ENCODE measurements at places on chromosomes 4 and X. TPM values are rescaled to one million over a fixed set of nuclear protein-coding genes. Genes with fewer than 3 reads are reported as not detected.

DNA sequence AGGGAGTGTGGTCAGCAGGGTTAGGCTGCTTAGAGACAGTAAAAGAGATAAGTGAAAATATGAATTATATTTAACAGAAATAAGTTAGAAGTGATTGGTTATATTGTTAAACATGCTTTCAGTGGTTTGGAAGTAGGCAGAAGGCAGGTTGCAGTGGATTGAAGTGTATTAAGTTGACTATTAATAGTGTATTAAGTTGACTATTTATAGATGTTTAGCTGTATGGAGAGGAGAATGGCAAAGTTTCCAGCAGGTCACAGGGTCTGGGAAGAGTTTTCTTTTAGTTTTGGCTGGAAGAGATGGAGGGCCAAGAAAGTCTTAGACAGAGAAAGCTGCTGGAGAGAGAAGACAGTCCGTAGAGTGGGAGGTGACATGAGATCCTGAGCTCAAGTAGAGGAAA is 7.9 kb downstream of the SMIM20 start:
- no peak for DNase-seq

- DNase-seq: no peak
These were observed at the start of gene MAGEB16 for GRCh38 chrX:35798042-35798441. Gene MAGEB16, plus strand, starts transcription at chrX:35798342. Its CDS starts 3,855 bp downstream, at chrX:35802197.

DNA sequence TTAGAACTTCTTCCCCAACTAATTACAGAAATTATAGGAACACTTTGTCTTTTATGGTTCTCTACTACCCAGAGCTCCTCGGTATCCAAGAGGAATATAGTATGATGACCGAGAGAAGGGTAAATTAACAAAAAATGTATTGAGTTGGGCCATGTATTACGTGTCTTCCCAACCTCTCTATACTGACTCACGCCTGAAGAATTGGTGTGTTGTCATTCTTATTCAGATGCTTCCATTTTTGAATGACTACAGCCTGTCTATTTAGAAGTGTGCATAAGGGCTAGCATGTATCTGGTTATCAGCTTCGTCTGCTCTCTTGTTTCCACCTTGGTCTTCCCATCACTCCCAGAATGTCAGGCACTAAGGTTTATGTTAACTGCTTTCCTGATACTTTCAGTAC is 24.5 kb upstream of the SCD5 start:
- peak; percentile 23 for DNase-seq

DNA sequence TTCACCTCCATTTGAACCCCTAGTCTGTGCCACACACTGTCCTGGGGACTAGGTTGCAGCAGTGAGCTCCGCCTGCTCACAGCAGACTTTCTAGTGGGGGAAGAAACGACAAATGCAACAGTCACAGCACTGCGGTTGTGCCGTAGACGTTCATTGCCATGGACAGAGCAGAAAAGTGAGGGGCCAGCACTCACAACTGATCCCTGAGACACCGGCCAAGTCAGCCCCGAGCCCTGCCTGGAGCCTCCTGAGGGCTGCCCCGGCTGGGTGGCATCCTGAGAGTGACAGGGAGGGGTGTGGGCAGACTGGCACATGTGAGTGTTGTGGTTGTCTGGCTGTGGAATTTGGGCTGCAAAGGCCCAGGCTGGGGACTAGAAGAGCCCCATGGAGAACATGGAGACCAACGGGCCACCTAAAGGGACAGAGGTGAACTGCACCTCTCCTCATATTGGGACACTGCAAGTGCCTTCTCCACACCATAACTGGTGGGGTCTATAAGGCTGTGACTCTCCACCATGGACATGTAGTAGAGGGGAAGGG is 4.6 kb downstream of the DUSP9 start:
- DNase-seq: no peak

Gene PAGE2
- total RNA-seq: not detected

Gene CFP
- 0.26 TPM for total RNA-seq

DNA sequence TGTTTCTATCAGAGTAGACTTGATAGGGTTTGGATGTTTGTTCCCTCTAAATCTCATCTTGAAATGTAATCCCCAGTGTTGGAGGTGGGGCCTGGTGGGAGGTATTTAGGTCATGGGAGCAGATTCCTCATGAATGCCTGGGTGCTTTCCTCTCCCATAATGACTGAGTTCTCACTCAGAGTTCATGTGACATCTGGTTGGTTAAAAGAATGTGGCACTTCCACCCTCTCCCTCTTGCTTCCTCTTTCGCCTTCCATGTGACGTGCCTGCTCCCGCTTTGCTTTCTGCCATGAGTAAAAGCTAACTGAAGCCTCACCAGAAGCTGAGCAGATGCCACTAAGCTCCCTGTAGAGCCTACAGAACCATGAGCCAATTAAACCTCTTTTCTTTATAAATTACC is 47.3 kb upstream of the SRPX start:
- no peak for DNase-seq

Gene GATA1
- total RNA-seq: not detected

DNA sequence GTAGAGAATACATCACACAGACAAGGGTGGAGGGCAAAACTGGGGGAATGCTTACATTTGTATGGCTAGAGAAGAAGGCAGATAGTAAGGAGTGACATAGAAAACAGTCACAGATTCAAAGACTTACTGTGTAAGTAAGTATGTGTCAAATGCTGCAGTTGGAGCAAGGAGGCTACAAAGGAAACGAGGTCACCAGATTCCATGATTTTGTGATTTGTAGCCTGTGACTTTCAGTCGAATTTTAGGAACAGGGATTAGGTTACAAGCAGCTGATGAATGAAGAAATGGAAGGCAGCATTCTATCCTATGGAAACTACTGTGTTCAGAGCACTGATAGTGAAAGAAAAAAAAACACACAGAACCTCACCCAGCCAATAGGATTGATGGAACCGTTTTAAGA is 407.9 kb downstream of the IL15 start:
- DNase-seq: peak; percentile 4

Measured in bronchial epithelial cell (primary cell).